Astrocyte (in vitro differentiated cells and primary cell): ENCODE measurements at places on chromosomes 3 and 15. TPM values are rescaled to one million over a fixed set of nuclear protein-coding genes. Genes with fewer than 3 reads are reported as not detected.

- no peak overlapping the region for H3K4me3 ChIP-seq
- no peaks in the 10 kb centered on the region for H3K27me3 ChIP-seq
- H3K36me3 ChIP-seq, result no peaks in the 10 kb centered on the region
- H3K4me1 ChIP-seq, result no peaks in the 10 kb centered on the region
- H3K27ac ChIP-seq, result no peak overlapping the region
- DNase-seq, result no peak
Observed at GRCh38 chr3:22542311-22542710, 660.8 kb upstream of the UBE2E2 start.

SLC28A2 gene
- not detected in 2 replicates for total RNA-seq

GRCh38 chr3:159994182-159994581 is 5.5 kb downstream of the IL12A start:
- no peak overlapping the region for H3K27ac ChIP-seq
- peak; percentile 4 for DNase-seq
- H3K4me1 ChIP-seq, result peaks cover 4% of the 10 kb centered on the region
- no peak overlapping the region for H3K4me3 ChIP-seq
- no peaks in the 10 kb centered on the region for H3K27me3 ChIP-seq
- H3K36me3 ChIP-seq, result no peaks in the 10 kb centered on the region

DNA sequence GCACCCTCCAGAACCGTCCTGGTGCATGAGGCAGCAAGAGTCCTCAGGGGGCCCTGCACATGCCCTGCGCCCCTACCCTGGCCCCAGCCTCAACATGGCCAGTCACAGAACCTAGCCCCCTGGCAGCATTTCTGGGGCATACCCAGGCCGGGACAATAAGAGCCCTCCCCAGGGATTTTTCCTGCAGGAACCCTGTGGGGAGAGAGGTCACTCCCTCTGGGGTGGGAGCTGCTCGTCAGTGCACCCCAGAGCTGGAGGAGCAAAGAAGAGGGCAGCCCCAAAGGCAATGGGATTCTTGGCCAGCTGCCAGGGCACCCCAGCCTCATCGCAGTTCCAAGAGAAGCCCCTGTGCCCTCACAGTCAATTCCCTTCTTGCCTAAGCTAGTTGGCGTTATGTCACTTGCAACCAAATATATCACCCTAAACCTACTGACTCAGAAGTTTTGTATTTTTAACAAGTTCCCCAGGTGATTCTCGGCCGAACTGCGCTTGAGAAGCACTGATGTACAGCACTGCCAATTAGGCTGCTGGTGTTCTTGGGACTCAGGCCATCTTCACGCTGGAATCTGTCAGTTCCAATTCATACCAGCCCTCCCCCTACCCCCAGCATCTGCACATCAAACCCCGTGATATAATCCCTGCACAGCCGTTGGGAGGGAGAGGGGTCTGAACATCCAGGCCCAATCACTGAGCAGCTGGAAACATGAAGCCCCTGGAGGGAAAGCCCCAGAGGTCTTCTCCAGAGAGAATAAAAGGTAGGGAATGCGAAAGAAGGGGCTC is 87.5 kb upstream of the PRR20G start:
- H3K4me3 ChIP-seq, result no peak overlapping the region
- no peaks in the 10 kb centered on the region for H3K4me1 ChIP-seq
- H3K27me3 ChIP-seq, result peaks cover 5% of the 10 kb centered on the region
- H3K27ac ChIP-seq, result no peak overlapping the region

MUC13 gene
- total RNA-seq, result not detected in 2 replicates

RASL12 gene
- 0.32 and 0.36 TPM in 2 replicates for total RNA-seq

DNA sequence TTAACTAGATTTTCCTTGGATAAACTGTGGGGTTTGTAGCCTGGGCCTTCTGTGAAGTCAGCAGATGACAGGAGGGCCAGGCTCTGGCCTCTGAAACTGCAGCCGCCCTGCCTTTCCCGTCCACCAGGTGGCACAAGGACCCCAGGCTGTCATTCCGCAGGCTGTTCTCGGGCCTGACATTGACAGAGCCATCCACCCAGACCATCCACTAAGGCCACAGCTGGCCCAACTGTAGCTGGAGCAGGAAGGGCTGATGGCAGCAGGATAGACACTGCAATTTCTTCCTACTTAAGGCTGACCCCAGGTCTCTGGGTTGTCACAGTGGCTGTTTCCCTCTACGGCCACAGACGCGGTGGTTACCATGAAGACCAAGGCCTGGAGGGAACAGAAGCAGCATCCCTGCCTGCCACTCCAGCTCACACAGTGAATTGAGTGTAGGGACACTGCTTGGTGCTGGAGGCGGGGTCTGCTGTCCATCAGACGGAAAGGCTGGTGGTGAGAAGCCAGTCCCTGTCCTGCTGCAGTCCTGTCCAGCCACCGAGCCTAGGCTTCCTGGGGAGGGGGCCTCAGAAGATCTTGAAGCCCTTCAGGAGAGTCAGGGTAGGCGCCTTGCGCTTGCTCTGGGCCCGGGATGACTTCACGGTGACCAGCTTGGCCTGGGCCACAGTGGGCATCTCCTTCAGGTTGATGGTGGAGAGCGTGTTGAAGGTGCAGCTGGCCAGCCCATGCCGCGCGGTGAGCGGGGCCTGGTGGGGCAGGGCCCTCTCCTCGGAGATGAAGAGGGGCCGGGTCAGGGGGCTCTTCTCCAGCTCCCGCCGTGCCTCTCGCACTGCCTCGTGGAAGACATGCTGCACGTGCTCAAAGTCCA is 9.4 kb downstream of the SLC51B start:
- peaks cover 23% of the 10 kb centered on the region for H3K4me1 ChIP-seq
- peaks cover 13% of the 10 kb centered on the region for H3K27me3 ChIP-seq
- H3K36me3 ChIP-seq, result no peaks in the 10 kb centered on the region

CASR gene
- not detected in 2 replicates for total RNA-seq

- H3K27me3 ChIP-seq, result no peaks in the 10 kb centered on the region
- no peak for DNase-seq
Observed at GRCh38 chr3:49035281-49035680, 6.1 kb upstream of the IMPDH2 start.

GRCh38 chr3:119637679-119638477 is 22.5 kb downstream of the POPDC2 start:
- DNase-seq, result peak; percentile 93
- no peak overlapping the region for H3K4me3 ChIP-seq
- H3K27ac ChIP-seq, result peak overlapping the region; percentile 84
- no peaks in the 10 kb centered on the region for H3K27me3 ChIP-seq
- peaks cover 23% of the 10 kb centered on the region for H3K4me1 ChIP-seq

DNA sequence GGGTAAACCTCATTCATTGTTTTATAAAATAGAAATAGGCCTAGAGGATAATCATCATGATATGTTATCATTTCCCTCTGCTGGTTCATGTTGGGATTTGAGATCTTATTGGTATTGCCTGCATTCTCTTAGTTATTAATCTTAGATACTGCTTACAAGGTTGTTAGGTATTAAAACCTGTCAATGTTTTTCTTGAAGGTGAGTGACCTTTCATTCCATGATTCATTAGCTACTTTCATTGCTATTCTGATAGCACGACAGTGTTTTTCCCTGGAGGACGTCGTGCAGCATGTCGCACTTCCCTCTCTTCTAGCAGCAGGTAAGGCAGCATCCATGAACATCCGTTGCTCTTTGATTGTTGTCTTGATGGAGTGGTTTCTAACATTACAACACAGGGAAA is 17.1 kb downstream of the P2RY12 start:
- no peak for DNase-seq
- H3K4me1 ChIP-seq, result no peaks in the 10 kb centered on the region
- H3K27me3 ChIP-seq, result no peaks in the 10 kb centered on the region
- H3K27ac ChIP-seq, result no peak overlapping the region

DNA sequence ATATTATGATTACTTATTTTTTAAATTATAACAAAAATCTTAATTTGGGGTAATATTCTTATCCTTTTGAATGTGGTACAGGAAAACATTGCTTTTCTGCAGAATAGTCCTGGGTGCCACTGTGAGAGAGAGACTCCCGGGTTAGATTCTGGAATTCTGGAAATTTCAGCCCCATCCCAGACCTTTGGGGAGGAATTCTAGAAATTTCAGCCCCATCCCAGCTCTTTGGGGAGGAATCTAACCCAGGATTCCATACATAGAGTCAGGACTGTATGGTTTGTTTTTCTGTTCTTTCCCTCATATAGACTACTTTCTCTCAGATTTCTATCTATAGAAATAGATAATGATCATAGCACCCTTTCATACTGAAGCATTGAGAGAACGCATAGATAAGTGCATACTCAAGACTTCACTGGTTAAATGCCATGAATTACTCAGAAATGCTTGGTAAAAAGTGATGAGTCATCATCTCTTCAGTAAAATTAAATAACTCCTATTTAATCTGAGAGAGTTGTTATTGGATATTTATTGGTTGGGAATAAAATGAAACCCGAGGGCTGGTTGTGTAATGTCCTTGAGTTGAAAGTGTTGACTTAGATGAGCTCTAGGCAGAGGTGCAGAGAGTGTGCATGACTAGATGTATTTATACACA is 8.3 kb downstream of the EIF2AK4 start:
- no peak overlapping the region for H3K4me3 ChIP-seq
- peaks cover 50% of the 10 kb centered on the region for H3K36me3 ChIP-seq
- H3K27ac ChIP-seq, result no peak overlapping the region
- no peaks in the 10 kb centered on the region for H3K27me3 ChIP-seq

DNA sequence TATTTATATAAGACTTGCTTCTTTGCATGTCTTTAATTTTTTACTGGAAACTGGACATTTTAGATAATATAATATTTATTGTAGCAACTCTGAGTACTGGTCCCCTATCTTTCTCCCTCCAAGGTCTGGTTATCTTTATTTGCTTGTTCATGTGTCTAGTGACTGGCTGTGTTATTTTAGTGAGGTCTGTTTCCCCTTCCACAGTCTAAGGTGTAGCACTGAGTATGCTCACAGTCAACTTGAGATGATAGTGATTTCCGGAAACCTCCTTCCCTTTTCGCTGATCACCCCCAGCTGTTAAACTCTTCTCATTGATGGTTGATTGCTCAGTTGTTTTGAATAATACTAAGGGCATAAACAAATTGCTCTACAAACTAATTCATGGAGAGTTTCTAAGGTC is 37.0 kb downstream of the PCNP start:
- H3K4me1 ChIP-seq, result no peaks in the 10 kb centered on the region
- H3K36me3 ChIP-seq, result no peaks in the 10 kb centered on the region
- H3K27ac ChIP-seq, result no peak overlapping the region
- H3K27me3 ChIP-seq, result no peaks in the 10 kb centered on the region

DNA sequence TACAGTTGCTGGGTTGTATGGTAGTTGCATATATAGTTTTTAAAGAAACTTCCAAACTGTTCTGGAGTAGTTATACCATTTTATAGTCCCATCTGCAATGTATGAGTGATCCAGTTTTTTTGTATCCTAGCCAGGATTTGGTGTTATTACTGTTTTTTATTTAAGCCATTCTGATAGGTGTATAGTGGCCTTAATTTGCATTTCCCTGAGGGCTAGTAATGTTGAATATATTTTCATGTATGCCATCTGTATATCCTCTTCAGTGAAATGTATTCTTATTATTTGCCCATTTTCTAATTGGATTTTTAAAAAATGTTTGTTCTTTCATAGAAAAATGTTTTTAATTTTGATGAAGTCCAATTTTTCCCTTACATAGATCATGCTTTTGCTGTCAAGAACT is 29.2 kb downstream of the PXK start:
- H3K4me3 ChIP-seq, result no peak overlapping the region
- no peak overlapping the region for H3K27ac ChIP-seq
- DNase-seq, result no peak
- no peaks in the 10 kb centered on the region for H3K4me1 ChIP-seq
- no peaks in the 10 kb centered on the region for H3K27me3 ChIP-seq
- no peaks in the 10 kb centered on the region for H3K36me3 ChIP-seq

GRCh38 chr15:28026764-28027713 is 72.1 kb downstream of the OCA2 start:
- no peak overlapping the region for H3K4me3 ChIP-seq
- no peaks in the 10 kb centered on the region for H3K27me3 ChIP-seq
- H3K27ac ChIP-seq, result no peak overlapping the region
- no peaks in the 10 kb centered on the region for H3K4me1 ChIP-seq
- DNase-seq, result no peak
- H3K36me3 ChIP-seq, result no peaks in the 10 kb centered on the region

UBL7 gene
- total RNA-seq, result 40.9 and 46.1 TPM in 2 replicates

- no peak for DNase-seq
- H3K36me3 ChIP-seq, result peaks cover 2% of the 10 kb centered on the region
- no peak overlapping the region for H3K4me3 ChIP-seq
- peaks cover 45% of the 10 kb centered on the region for H3K4me1 ChIP-seq
Observed at GRCh38 chr3:14413381-14414071, 11.1 kb downstream of the SLC6A6 start.

DNA sequence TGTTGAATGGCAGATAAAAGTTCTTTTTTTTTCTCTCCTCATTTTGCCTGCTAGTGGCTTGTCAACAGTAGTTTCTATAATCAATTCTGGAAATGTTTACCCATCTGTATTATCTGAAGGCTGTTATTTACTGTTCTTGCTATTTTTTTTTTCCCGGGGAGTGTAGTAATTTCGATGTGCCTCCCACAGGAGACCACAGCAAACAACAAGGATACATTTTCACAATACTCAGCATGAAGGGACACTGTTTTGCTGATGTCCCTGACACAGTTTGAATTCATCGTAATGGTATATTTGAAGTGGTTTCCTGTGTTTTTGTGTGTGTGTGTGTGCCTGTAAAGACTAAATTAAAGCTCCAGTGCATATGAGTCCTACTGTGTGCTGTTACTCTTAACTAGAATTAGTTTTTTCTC is 92.1 kb upstream of the ICE2 start:
- H3K27me3 ChIP-seq, result peaks cover 10% of the 10 kb centered on the region
- no peaks in the 10 kb centered on the region for H3K4me1 ChIP-seq
- H3K27ac ChIP-seq, result no peak overlapping the region

- no peak for DNase-seq
- H3K27me3 ChIP-seq, result no peaks in the 10 kb centered on the region
- no peak overlapping the region for H3K4me3 ChIP-seq
- H3K36me3 ChIP-seq, result no peaks in the 10 kb centered on the region
- H3K4me1 ChIP-seq, result no peaks in the 10 kb centered on the region
Observed at GRCh38 chr3:79885407-79885806, 117.6 kb upstream of the ROBO1 start.

DNA sequence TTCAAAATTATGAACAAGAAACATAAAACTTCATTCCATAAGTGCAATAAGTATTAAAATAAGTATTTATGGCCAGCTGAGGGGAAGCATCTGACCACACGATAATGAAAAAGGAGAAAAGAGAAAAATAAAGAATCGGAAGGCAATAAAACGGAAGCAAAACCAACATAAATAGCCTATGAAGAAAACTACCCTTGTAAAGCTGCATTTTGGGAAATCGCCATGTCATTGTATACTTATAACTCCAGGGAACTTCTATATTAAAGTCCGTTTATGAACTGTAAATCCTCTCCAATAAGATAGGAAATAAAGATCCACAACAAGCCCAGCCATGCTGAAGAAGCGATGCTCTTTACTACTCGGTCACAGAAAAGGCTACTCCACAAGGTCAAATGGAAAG is 47.7 kb downstream of the MORC1 start:
- H3K27ac ChIP-seq, result no peak overlapping the region
- no peak for DNase-seq
- H3K4me1 ChIP-seq, result no peaks in the 10 kb centered on the region
- H3K36me3 ChIP-seq, result no peaks in the 10 kb centered on the region
- no peaks in the 10 kb centered on the region for H3K27me3 ChIP-seq
- no peak overlapping the region for H3K4me3 ChIP-seq

DNA sequence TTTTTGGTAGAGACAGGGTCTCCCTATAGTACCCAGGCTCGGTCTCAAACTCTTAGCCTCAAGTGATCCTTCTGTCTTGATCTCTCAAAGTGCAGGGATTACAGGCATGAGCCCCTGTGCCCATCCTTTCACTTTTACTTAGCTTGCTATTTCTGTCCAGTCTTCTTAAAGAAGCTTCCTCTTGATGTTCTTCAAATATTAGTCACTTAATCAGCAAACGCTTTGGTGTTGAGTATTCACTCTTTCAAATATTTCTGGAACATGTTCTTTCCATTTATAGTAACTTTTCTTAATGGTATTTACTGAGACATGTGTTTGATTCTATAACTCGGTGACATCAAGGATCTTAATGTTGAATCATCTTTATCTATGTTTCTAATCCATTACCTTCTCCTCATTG is 122.1 kb downstream of the CNTN6 start:
- H3K36me3 ChIP-seq, result no peaks in the 10 kb centered on the region
- peak; percentile 64 for DNase-seq
- H3K4me1 ChIP-seq, result no peaks in the 10 kb centered on the region
- no peaks in the 10 kb centered on the region for H3K27me3 ChIP-seq

HYAL1 gene
- total RNA-seq, result 0.27 and 0.46 TPM in 2 replicates
